ENCODE measurements at places on chromosomes 5 and 9.
A peak's percentile ranks its signal among the peaks of the same experiment; 100 is the strongest.

DNA sequence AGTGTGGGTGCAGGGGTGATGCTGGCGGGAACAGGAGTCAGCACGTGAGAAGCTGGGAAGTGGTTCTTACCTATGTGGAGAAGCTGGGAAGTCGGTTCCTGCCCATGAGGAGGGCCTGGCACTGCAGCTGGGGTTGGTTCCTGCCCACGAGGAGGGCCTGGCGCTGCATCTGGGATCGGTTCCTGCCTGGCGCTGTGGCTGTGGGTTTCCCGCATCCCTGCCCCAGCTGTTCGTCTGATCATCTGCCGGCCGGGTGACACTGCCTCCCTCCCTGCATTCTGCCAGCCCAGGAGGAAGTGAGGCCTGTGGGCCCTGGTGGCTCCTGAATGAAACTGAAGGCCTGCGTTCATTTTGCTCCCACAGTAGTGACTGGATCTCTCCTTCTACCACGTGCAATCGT is 5.1 kb downstream of the OBP2A start:
- DNase-seq, result no peak

DNA sequence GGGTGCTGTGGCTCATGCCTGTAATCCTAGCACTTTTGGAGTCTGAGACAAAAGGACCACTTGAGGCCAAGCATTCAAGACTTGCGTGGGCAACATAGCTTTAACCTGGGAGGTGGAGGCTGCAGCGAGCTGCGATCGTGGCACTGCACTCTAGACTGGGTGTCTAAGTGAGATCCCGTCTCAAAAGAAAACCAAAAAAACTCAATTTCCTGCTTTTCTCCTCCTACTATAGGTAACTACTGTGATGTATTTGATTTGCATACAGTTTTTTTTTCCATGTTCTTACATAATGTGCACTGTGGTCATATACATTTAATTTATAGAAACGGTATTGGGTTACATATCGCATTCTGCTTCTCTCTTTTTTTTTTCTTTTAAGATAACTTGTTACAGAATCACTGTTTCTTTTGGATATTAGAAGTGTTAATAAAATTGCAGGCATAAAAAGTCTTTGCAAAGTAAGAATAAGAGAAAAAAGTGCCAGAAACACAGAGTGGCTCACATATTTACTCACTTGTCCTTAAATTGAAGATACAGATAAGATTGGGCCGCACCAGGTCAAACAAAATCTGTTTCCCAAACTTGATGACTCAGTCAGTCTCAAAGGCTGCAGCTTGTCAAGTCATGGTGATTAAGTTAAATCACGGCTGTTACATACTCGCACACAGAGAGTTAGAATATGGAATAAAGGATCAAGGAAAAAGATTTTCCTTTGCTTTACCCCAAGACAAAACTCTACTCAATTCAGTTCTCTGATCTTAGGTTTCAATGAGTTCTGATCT is 2.0 kb upstream of the PTGR1 start:
- DNase-seq, result no peak

DNA sequence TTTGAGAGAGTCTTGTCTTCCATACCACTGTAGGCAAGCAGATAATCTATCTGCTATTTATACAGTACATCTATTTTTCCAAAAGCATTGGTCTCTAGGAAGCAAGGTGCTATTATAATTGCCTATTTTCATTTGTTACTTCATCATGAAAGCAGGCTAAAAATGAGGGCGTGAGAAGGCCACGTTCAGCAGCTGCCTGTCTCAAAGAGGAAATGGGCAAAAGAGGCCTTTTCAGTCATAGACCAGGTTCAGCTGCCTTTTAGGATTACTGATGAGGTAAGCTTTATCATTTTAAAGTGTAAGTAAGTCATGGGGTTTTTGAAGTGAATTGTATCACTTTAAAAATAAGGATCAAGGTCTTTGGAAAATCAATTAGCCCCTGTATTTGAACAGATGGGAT is 1091.1 kb upstream of the DMAC1 start:
- no peak for DNase-seq

DNA sequence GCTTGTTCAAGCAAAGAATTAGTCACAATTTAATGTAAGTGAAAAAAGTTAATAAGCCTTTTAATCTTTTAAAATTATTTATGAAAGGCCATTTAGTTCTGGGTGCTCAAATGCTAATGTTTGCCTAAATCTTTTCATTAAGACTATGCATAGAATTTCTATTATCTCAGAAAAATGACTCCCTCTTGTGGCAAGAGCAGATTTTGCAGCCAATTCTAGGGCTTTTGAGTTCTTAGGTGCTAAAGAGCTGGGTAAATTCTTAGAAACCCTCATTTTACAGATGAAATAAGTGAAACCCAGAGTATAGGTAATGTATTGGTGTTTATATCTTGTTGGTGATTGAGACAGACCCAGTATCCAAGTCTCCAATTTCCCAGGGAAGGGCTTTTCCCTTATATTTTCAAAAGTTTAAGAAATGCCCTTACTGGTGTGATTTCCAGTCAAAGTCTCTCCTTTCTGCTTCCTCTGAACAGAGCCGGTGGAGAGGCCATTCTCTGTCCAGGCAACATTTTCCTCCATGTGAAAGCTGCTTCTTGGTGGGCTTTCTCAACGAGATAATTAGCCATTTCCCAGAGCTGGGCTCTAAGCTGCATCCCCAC is 24.1 kb upstream of the PCSK5 start:
- DNase-seq, result peak; percentile 55

- no peak for DNase-seq
Observed at GRCh38 chr5:127326976-127327755, 36.6 kb downstream of the MEGF10 start.

GRCh38 chr5:175460126-175460525 is 16.1 kb upstream of the DRD1 start:
- DNase-seq, result peak; percentile 47

Data from Ammon's horn (tissue), 1 donor.